ENCODE measurements at places on chromosomes 6 and 20.

DNA sequence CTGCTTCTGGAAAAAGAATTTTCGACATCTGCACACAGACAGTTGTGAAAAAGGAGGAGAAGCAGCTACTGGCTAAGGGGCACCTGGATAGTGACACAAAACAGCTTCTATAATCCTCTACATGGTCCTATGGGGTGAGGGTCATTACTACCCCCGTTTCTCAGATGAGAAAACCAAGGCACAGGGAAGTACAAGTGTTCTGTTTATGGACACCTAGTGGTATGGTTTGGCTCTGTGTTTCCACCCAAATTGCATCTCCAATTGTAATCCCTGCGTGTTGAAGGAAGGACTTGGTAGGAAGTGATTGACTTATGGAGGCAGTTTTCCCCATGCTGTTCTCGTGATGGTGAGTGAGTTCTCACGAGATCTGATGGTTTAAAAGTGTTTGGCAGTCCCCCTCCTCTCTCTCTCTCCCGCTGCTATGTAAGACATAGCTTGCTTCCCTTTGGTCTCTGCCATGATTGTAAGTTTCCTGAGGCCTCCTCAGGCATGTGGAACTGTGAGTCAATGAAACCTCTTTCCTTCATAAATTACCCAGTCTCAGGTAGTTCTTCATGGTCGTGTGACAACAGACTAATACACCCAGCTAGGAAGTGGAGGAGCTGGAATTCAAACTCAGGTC is 2.5 kb upstream of the KCNK15 start:
- no peak for DNase-seq

GRCh38 chr6:165615636-165616035 is 47.4 kb downstream of the PDE10A start:
- no peak for DNase-seq

GRCh38 chr6:10030942-10031537 is 383.8 kb downstream of the TFAP2A start:
- DNase-seq: no peak

- DNase-seq: no peak
Measured at GRCh38 chr6:78302411-78302810, 564.9 kb upstream of the IRAK1BP1 start.

GRCh38 chr6:6584310-6585002 is 4.1 kb upstream of the LY86 start:
- no peak for DNase-seq
